Kidney (tissue), 22 donors: ENCODE measurements at places on chromosomes 6 and 20.

- DNase-seq, result no peak
Observed at GRCh38 chr6:51535327-51535726, 552.1 kb downstream of the PKHD1 start.

DNA sequence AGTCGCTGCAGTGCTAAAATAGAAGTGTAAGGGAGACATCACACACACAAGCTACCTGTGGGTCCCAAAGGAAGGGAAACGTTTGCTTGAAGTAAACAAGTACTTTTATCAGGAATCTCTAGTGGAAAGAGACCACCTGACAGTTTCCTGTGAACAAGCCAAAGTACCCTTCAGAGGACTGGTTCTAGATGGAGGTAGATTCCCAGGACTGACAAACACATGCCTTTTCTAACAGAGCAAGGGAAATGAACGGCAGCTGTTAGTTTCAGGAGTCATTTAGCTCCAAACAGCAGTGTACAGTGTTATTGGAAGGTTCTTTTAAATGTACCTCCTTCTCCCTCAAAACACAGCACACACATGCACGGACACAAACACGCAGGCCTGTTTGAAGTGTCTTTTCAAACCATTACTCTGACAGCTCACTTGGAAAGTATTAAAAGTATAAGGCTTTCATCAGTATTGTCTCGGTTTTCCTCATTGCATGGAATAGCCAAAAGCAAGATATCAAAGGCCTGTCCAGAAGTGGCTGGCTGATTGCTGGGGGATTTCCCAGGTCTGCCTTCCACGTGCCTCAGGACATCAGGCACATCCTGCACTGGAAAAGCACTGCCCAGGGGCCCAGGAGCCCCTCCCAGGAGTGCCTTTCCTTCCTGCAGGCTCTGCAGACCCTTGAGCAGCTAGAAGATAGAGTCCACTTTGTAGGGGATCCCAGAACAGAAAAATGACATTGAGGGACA, 393.2 kb upstream of the SOX4 start:
- peak; percentile 45 for DNase-seq

DNA sequence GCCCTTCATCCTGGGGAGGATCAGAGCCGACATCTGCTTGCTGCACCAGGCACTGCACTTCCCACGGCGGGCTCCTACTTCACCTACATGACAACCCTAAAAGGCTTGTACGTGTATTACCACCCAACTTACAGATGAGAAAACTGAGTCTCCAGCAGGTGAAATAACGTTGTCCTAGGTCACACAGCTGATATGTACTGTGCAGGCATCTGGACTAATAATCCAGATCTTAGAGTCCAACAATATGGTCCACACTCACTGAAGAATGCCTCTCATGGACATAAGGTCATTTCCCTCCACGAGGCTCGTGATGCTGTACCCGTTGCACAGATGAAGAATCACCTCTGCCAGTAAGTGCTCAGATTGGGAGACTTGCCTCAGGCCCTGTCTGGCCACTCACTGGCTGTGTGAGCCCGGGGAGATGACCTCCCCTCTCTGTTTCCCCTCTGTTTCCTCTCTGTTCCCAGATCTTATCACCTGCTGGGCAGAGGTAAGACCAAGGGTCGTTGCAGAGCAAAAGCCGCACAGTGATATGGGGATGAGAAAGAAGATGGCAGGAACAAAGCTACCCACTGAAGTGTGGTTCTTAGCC, 32.1 kb downstream of the TGM2 start:
- no peak for DNase-seq

DNA sequence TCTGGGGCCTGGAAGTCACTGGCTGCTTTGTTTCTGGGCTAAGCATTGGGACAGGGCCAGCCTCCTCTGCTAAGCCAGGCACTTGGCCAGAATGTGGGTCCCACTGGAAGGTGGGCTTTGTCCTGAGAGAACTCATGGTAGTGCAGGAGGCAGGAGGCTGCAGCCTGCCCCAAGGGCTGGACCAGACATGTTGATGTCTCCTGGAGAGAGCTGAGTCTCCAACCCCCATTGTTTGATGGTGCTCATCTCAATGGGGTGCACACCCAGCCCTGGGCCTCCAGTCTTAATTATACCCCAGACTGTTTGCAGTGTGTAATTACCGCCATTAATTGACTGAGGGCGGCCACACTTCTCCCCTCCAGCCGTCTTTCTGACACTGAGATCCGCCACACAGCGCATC, 220.5 kb upstream of the PMEPA1 start:
- DNase-seq, result no peak

DNA sequence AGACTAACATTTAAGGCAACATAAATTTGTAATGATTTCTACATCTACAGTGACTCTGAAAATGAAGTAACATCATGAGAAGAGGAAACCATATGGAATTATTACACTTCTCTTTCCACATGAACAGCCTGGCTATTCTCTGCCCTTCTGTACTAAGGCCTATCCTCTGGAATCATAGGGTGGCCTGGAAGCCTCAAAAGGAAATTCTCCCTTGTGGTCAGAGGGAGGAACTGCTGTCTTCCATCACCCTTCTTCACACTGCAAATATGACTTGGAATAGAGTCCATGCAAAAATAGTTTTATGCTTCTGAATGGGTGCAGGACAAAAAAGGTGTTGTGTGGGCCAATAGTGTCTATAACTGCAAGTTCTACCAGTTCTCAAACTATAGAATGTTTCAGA, 44.6 kb upstream of the SH3BGRL2 start:
- no peak for DNase-seq

DNA sequence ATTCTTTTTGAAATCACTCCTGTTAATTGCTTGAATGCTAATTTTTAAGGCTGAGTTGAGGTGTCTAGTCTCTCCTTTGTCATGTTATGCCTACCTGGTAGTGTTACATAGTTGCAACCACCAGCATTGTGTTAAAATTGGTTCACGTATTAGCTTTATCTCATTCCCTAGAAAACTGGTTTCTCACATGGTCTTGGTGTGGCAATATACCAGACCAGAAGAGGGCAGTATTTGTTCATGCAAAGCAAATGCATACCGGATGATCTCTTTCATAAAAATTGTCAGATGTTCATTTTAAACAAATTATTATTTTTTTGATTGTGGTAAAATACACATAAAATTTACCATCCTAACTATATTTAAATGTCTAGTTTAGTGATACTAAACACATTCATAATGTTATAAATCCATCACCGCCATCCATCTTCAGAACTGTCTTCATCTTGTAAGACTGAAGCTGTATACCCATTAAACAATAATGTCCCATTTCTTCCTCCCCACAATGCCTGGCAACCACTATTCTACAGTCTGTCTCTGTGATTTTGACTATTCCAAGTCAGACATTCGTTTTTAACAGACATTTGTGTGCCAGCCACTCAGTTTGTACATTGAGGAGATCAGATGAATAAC, 92.8 kb downstream of the ATRN start:
- DNase-seq, result no peak

GRCh38 chr6:109472132-109472995, 10.7 kb downstream of the ZBTB24 start:
- no peak for DNase-seq

DNA sequence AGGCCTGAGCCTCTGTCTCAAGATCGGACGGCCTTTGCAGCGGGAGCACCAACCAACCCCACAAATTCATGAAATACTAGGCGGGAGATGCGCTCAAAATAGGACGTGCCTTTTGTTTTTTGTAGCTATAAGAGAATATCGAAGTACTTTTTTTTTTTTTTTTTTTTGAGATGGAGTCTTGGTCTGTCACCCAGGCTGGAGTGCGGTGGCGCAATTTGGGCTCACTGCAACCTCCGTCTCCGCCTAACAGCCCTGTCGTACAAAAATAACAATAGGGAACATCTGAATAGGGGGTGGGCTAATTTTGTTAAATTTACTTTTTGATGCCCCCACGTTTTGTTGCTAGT, 5.9 kb upstream of the TUBB2A start:
- no peak for DNase-seq

DNA sequence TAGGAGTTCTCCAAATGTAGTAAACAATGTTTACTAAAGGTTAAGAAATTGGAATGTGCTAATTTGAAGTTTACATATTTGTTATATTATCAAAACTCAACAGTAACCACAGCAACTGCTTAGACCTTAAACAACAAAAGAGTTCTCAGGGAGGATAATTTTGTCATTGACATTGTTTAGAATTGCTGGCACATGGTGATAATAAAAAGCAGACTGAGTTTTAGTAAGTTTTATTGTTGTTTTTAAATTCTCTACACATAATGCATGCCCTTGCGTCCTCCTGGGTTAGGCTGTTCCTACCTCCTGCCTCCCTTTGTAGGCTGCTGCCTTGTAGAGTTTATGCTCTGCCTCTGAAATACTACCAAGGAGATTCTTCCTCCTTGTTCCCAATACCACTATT, 28.7 kb downstream of the LAMA4 start:
- DNase-seq, result no peak

- DNase-seq, result peak; percentile 76
Observed at GRCh38 chr6:11538052-11538818, 686 bp downstream of the TMEM170B start.

DNA sequence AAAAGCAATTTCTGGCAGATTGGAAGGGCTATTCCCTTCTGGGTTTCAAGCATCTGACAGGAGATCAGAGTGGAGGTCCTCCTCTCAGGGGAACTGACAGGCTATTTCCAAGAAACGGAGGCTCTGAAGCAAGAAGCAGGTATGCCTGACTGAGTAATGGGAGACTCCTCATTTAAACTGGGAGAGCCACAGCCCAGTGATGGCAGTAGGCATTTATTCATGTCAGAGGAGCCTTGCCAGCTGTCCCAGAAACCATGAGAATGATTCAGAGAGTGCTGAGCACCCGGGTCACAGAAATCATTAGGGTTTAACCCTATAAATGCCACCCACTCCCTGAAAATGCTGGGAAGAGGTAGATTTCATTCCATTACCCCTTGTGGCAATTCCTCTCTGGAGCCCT, 247.5 kb upstream of the RNF217 start:
- no peak for DNase-seq

- no peak for DNase-seq
Observed at GRCh38 chr20:62158541-62158940, 15.0 kb downstream of the SS18L1 start.

- DNase-seq, result no peak
Observed at GRCh38 chr6:139361211-139361610, 13.2 kb downstream of the CITED2 start.

DNA sequence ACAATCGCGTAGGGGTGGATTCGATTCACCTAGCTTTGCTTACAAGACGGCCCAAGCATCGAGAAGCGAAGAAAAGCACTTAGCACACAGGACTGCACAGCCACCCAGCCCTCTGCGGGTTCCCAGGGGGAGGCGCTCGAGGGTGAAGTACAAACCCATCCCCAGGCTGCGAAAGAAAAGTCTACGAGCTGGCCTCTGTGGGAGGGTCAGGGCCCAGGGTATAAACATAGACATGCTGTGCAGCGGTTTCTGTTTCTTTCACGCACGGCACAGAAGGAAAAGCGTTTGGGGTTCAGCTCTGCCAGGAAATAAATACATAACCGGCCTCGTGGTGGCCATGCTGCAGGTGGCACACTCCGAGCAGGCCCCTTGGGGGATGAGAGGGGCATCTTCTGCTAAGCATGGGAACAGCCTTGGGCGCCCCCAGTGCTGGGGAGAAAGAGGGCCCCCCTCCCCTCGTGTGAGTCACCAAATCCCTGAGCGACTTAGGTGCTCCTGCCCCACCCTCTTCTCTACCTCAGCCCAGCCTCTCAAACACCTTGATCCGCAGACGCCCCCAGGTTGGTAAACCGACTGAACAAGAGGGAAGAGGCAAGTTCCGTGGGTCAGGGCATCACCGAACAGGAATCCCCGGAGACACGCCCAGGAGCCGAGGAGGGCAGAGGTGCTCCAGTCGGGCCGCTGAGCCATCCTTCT, 91.6 kb upstream of the RIPOR2 start:
- no peak for DNase-seq

GRCh38 chr6:74879976-74880375, 325.9 kb downstream of the COL12A1 start:
- no peak for DNase-seq

DNA sequence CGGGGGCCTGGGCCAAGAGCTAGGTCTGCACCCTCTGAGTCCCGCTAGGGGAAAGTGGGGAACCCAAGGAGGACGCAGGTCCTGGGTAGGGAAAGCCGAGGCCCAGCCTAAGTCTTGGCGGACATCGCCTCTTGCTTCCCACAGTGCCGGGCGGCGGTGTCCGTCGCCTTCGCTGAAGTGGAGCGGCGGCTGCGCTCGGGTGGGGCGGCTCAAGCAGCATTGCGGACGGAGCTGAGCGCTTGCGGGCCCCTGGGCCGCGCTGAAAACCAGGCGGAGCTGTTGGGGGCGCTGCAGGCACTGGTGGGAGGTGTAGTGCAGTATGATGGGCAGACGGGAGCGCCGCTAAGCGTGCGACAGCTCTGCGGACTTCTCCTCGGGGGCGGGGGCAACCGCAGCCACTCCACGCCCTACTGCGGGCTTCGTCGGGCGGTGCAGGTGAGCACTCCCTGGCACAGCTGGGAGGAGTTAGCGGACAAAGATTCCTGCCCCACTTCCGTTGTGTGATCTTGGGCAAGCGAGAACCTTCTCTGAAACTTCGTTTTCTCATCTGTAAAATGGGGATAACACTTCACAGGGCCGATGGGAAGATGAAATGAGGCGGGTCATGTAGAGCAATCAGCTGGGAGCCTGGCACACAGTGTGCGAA, 4.2 kb downstream of the PRSS16 start:
- DNase-seq, result peak; percentile 93

DNA sequence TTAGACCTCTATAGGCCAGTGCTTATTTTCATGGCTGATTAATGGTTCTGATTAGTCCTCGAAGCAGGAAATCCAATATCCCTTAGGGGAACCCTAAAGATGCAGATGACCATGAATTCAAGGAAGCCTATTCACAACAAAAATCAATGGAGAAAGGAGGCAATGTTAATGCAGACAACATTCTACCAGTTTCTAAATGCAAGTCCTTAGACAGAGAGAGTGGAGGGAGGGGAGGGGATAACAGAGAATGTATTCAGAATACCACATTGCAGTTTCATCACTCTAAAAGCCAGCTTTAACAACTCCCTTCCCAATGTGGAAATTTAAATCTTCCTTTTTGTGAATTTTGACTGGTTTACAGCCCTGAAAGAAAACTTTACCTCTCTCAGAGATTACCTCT, 87.1 kb upstream of the POU3F2 start:
- no peak for DNase-seq
